ENCODE measurements at places on chromosomes 2 and 18. TPM values are rescaled to one million over a fixed set of nuclear protein-coding genes. Genes with fewer than 3 reads are reported as not detected.
A peak's percentile ranks its signal among the peaks of the same experiment; 100 is the strongest.

DNA sequence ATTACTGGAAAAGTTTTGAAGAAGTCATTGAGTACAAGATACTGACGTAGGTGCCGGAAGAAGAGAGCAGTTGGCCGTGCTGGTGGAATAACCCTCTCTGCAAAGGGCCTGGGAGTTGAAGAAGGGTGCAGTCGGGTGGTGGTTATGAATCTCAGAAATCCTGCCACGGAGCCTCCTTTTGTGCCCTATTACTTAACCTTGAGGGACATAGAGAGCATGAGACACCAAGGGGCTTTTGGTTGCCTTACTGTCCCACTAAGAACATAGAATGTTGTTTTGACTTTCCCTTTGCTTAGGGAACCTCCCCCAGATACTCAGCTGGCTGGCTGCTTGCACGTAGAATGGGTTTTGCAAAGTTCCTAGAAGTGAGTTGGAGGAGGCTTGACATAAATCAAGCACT, 1.3 kb upstream of the CD28 start:
- DNase-seq, result no peak

DNA sequence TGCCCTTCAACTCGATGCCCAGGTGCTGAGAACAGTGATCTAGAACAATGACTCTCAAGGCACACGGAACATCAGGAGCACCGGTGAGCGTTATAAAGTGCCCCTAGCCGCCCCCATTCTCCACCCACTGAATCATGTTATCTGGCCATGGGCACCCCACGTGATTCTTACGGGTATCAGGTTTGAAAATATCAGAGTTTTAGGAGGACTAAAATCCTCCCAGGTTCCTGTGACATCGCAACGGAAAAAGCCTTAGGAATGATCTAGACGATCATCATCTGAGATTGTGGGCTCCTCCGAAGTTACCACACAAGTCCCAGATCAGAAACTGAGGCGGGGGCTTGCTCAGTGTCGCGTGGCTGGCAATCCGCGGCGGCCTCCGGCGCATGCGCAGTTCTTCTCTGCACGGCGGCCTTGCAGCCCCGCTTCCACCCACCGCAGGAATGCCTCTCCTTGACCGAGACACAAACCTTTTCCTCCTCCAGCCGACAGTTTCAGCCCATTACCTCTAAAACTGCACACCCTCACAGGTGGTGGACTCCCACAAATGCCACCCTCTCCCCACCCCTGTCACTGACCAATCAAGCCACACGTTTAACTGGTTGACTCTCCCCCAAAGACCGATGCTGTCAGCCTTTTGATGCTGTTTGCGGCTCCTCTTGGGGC, 5.8 kb upstream of the MRPL33 start:
- DNase-seq, result peak; percentile 73

DNA sequence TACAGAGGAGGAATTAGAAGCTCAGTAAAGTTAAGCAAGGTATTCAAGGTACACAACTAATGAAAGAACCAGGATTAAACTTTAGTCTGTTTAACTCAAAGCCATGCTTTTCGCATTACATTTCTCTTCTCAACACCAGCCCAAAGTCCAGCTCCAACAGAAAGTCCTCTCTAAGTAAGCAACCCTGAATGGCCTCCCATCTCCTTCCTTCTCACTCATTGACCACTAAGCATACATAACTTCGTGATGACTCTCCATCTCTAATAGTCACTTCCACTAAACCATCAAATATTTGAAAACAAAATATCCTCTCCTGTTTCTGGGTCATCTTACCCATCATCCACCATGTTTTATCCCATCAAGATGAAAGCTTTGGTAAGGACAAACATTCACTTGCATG, 219.8 kb downstream of the RAD51AP2 start:
- no peak for DNase-seq

- DNase-seq, result no peak
Measured at GRCh38 chr2:19914266-19914975, 12.6 kb upstream of the TTC32 start.

Gene DPP4
- 13.1 TPM for polyA plus RNA-seq

- DNase-seq, result no peak
Measured at GRCh38 chr2:158189526-158189925, 87.8 kb downstream of the UPP2 start.

DNA sequence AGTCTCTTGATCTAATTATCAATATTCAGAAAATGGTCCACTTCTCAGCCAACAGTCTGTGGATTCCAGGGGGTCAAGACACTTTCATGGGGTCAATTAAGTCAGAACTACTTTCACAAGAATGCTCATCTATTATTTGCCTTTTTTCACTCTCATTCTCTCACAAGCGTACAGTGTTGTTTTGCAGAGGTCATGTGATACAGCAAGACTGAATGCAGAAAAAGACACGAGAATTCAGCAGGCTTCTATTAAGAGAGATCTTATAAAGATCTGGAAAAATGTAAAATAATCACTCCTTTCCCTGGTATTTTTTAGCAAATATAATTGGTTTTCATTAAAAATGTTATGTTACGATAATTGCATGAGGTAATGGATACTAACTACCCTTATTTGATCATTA, 8.7 kb downstream of the RPRD1A start:
- no peak for DNase-seq

Gene DHRS9
- 0.49 TPM for polyA plus RNA-seq

DNA sequence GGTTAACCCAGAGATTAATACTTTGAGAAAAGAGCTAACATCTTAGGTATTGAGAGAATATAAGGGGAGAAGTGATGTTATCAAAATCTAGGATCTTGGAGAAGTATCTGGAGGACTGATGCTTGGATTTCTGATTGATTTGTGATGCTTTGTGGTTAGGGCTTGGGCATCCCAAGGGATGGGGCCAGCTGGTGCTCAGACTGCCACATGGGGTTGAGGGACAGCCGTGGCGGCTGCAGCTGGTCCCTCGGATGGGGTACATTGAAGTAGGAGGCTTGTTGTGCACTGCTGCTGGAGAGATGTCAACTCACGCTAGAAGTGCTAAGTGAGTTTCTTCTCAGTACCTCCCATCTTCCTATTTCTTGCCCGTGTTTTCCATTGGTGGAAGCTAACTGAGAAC, 22.4 kb downstream of the HRH4 start:
- no peak for DNase-seq

DNA sequence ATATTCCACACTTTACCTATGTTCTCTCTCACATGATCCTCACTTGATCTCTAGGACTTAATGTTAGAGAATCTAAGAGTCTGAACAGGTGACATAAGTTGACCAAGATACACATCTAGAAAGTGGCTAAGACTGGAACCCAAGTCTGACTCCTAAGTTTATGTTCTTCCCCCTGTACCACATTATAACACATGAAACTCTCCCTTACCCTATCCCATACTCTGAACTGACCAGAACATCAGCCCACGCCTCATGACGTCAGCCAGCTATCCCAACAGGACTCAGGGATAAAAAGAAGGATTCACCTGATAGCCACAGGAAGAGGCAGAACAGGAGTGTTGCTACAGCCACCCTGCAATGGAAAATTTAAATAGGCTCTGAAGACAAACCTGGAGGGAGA, 392.2 kb downstream of the ZEB2 start:
- no peak for DNase-seq
